ENCODE measurements at places on chromosomes 12 and 14.

DNA sequence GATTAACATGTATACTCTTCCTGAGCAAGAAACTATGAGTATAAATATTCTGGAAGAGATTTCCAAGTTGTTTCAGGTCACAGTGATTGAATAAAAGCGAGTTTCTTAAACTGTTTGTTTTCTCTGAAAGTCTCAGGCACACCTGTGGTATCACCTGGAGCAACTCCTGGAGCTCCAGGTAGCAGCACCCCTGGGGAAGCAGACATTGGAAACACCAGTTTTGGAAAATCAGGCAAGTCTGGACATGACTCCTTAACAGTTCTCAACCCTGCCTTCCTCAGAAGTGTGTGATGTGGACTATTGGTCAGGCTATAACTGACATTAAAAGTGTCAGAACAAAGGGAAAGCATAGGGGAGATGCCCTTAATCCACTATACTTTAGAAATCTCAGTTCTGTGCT, 217.6 kb upstream of the CNTN1 start:
- peak; percentile 47 for DNase-seq

DNA sequence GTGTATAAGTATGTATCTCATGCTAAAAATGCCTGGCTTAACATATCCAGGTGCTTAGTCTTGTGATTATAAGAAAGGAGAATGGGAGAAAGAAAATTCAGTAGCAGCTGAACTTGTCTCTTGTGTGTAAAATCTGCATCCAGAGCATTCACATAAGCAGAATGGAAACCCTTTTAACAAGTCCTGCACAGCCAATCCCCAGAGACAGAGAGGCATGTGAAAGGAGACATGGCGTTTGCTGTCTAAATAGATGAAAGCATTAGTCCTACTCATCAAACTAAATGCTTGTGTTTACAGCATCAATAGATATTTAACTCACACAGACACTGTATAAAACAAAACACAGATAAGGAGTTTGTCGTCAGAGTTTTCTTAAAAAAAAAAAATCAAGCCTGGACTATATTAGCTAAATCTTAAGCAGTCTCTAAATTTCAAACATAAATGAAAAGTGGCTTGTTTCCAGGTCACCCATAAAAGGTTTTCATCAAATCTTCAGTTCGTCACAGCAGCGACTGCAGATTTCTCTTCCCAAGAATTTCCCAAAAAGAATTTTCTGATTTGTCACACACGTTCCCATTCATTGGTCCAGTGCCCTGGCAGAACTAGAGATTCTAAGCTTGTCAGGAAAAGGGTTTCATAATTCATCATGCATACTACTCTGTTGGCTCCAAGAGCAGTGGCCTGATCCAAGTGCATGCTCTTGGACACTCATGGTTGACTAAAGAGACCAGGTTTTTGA, 249.2 kb downstream of the BTG1 start:
- no peak for DNase-seq

GRCh38 chr12:129928643-129929042, 24.8 kb upstream of the TMEM132D start:
- DNase-seq = no peak

DNA sequence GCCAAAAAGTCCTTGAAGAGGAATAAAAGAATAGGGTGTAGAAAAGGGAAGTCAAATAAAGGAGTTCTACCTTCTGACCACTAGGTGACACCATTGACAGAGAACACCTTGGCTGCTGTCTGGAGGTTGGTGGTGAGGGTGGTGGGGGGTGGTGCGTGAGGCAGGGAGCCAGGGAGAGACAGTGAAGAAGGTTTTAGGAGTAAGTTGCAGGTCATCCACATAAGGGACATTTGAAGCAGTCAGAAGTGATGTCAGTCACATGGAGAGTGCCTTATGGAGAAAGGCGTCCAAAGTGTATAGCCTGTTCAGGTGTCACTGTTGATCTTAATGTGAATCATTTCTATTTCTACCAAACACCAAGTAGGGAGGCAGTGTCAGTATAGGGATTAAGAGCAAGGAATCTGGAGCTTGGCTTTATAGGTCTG, 279.3 kb upstream of the DDHD1 start:
- DNase-seq = peak; percentile 20

DNA sequence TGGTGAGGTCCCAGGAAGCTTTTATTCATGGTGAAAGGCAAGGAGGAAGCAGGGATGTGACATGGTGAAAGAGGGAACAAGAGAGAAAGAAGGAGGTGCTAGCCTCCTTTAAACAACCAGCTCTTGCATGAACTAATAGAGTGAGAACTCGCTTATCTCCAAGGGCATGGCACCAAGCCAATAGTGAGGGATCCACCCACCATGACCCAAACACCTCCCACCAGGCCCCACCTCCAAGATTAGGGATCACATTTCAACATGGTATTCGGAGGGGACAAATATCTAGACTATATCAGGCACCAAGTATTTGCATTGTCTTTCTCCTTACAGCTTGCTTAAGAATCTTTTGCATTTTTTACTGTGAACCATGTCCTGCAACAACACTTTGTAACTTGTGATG, 91.9 kb upstream of the DHRS4 start:
- DNase-seq = peak; percentile 52

GRCh38 chr14:33567731-33568130, 383.1 kb downstream of the EGLN3 start:
- no peak for DNase-seq

- no peak for DNase-seq
These were observed 210.0 kb downstream of the ERC1 start for GRCh38 chr12:1201030-1201429.

DNA sequence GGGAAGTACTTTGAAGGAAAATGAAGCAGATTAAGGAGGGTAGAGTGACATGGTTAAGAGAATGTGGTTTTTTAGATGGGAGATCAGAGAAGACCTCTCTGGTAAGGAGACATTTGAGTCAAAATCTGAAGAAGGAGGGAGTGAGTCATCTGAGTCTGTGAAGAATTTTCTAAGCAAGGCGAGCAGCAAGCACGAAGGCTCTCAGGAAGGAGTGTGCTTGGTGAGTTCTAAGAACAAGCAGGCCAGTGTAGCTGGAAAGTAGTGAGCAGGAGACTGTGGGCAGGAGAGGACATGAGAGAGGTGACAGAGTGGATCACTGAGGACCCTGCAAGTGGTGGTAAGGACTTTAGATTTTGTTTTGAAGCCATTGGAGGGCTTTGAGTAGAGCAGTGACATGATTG, 76.3 kb upstream of the FUT8 start:
- DNase-seq = no peak

DNA sequence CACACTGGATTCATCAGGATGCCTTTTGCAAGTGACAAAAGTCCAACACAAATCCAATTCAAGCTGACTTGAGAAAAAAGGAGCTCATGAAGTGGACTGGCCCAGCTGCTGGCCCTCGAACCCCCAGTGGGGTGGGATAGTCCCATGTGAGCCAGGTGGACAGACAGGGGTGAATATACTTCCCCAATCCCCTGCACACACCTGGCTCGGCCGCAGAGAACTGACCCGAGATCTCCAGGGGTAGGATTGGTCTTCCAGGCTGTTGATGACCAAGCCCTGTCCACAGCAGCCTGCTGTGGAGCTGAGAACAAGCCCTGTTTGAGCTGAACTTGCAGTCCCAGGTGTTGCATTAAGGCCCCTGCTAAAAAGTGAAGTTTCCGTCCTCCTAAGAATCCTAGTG, 56.2 kb downstream of the TPCN1 start:
- DNase-seq = no peak

DNA sequence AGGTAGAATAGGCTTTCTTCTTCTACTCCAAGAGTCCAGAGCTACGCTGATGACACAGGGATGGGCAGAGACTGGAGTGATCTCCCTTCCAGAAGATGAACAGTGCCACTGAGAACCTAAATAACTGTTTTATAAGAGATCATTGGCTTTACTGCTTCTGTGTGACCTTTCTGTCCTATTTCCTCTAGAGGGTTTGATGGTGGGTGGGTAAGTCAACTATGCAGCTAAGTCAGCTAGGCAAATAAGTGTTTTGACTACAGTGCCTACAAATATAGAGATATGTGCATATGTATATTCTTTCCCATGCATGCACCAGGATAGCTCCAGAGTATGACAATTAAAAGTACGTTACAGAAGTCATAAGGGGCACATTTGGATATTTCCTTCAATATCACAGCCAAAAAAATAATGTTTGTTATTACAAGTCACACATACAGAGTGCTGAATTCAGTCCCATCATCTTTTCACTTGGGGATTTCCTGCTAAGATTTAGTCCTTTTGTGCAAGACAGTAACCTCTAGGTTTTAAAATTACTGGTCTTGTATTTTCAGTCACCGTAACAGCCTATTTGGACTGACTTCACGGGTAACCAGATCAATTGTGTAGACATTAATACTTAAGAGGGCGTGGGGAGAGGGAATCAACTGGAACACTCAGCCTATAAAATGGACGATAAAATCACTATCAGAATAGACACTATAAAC, 412.6 kb upstream of the SOX5 start:
- DNase-seq = no peak

- DNase-seq = peak; percentile 56
These were observed 8.9 kb downstream of the GTF2A1 start for GRCh38 chr14:81211844-81212243.

- DNase-seq = no peak
These were observed 115.2 kb upstream of the BCAT1 start for GRCh38 chr12:25063873-25064628.

DNA sequence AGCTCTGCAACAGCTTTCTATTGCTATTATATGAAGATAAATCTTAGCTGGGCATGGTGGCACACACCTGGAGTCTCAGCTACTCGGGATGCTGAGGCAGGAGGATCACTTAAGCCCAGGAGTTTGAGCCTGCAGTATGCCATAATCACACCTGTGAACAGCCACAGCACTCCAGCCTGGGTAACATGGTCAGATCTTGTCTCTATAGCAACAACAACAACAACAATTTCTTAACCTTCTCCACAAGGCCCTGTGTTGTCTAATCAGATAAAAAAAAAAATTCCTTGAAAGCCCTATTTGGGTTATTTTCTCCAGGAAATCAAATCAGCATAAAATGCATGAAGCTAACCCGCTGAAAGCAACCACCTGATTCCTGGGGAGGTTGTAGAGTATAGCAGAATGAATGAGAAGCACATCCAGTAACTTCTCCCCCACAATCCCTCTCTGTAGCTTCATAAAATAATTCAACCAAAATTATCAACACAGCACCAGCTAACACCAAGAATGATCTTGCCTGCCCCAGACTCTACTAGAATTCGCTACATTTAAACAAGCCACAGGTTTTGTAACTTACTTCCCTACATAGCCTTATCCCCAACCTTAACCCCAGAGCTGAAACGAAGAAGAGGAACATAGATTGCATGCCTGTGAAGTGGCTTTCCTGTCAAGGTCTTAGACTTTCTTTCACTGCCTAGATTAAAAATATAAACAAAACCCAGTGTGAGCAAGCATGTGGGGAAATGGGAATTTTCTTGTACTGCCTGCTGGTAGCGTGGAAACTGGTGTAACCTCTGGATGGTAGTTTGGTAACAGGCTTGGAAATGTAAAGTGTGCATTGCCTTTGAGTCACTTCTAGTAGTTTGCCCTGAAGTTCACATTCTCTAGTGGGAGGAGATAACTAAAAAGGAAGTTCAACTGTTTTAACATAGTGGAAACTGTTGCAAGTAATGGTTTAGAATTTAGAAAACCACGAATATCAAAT, 6.0 kb upstream of the STK38L start:
- DNase-seq = no peak

GRCh38 chr14:41605550-41606281, 960 bp upstream of the LRFN5 start:
- peak; percentile 65 for DNase-seq

DNA sequence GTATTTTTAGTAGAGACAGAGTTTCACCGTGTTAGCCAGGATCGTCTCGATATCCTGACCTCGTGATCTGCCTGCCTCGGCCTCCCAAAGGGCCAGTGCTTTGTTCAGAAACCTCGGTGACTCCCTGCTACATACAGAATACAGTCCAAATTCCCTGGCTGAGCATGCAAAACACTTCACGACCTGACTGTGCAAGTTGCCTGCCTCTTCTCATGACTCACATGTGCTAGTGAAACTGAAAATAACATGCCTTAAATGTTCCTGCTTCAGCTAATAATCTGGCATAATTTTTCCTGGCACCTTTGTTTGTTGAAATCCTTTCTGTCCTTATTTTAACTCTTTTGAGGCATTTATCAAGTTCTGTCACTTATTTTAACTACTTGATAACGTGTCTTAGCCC, 8.2 kb downstream of the DMAC2L start:
- DNase-seq = no peak

DNA sequence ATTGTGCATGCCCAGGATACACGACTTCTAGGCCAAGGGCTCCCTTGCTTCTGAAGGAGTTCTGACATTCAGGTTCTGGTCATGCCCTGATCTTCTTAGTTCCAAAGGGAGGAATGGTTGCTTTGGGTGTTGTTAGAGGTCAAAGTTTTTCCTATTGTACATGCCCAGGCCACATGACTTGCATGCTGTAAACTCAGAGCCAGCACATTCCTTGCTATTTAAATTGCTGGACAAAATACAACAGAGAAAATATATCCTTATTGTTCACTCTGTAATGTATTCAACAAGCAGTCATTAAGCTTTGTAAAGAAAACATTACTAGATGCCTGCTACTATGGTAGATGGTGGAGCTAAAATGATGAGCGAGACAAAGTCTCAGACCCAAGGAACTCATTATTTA, 71.2 kb upstream of the COCH start:
- DNase-seq = no peak

DNA sequence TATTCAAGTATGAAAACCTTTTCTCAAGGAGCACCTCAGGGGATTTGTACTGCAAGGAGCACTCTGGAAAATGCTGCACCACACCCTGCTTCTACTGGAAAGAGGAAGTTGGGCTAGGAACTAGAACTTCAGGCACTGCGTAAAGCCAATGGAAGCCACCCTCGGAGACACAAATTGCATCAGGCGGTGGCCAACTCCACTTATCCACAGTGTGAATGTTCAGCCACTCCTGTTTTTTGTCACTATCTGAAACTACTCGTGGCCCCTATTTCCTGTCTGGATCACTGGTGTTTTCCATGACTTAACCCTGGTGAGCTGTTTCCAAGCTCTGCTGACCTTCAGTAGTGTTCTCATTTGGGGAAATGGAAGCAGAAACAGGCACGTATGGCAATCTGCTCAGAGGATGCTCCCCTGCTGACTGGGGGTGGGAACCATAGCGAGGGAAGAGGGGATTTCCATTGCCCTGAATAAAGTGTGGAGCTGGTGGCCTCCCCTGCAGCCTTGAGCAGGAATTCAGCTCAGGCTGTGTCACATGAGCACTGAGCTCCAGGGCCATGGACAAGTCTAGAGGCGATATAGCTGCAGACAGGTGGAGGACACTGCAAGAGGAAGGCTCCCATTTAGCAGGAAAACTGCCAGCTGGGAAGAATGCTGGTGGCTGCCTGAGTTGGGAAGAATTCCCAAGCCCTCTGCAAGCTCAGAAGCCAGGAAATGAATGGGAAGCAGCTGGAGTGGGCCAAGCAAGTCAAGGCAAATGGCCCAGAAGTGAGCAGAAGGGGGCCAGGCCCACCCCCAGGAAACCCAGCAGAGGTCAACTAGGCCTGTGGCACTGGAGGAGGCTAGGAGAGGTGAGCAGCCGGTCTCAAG, 50.5 kb upstream of the RAP1B start:
- DNase-seq = no peak

- no peak for DNase-seq
These were observed 20.1 kb downstream of the ACTN1 start for GRCh38 chr14:68959035-68959434.

- peak; percentile 74 for DNase-seq
These were observed at the start of gene PLEKHH1 for GRCh38 chr14:67532998-67533753. TSS of gene PLEKHH1 (plus strand) at chr14:67533290. CDS start at chr14:67541868, 8,578 bp downstream.

GRCh38 chr14:92923744-92924103, 774 bp downstream of the CHGA start:
- no peak for DNase-seq

- no peak for DNase-seq
These were observed 171.0 kb downstream of the RAD51B start for GRCh38 chr14:67990576-67990975.

All from NCI-H2171 treated with DMSO at 0.1 percent for 48 hours (cell line).